ENCODE measurements at places on chromosomes 12 and 14.

DNA sequence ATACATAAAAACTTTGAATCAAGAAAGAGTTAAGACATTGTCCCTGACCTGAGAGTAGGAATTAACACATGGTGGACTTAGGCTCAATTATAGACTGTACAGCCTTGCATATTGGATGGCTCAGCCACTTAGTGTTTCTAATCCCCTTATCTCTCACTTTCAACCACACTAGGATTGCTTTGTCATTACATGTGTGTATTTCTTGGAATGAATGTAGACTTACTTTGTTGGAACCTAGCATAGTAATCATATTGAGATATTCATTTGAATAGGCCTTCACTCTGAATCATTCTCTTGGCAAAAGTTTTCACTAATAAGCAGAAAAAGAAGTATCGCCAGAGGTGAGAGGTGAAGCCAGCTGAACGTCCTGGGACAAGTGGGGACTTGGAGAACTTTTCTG lies 1973.9 kb upstream of the FLRT2 start:
- no peak for DNase-seq

DNA sequence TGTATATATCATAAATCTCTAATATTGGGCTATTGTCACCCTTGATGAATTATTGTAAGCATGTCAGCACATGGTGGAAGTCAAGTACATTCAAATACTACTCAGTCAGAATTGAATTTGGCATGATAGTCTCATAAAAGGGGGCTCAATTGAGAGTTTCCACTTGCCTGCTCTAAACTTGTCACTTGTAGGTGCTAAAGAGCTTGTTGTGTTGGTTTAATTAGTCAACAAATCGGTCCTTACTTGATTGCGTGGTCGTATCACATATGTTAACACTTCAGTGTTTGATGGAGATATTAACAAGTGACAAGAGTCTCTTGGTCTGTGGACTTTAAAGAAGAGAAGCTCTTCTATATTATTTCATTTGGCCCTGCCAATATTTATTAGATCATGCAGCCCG lies 81.1 kb downstream of the NKX2-1 start:
- DNase-seq = no peak

DNA sequence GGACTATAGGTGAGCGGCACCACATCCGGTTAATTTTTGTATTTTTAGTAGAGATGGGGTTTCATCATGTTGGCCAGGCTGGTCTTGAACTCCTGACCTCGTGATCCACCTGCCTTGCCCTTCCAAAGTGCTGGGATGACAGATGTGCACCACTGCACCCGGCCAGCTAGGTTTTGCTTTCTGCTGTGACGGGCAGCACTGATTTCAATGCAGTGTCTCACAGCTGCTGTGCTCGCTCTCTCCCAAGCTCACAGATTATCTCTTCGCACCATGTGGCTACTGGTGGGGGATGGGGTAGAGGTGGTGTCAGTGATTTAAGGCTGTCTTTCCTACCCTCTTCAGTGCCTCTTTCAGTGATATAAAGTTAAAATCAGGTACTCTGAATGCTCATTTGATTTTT lies 909.1 kb downstream of the TRHDE start:
- DNase-seq = no peak

DNA sequence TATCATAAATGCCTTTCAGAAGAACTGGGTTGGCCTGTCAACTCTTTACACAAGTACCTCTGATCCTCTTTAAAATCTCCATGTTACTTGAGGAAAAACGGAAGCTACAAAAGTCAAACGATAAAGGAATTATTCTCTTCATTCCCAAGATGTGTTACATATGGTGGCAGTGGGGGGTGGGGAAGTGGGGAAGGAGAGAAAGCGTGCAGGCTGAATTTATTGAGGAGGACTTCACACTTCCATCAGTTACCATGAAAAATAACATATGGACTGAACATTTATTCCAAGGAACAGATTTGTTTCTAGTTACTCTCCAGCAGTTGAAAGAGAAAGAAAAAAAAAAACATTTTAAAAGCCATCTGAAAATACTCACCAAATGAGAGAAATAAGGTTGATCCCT lies 474.4 kb upstream of the DCN start:
- no peak for DNase-seq

DNA sequence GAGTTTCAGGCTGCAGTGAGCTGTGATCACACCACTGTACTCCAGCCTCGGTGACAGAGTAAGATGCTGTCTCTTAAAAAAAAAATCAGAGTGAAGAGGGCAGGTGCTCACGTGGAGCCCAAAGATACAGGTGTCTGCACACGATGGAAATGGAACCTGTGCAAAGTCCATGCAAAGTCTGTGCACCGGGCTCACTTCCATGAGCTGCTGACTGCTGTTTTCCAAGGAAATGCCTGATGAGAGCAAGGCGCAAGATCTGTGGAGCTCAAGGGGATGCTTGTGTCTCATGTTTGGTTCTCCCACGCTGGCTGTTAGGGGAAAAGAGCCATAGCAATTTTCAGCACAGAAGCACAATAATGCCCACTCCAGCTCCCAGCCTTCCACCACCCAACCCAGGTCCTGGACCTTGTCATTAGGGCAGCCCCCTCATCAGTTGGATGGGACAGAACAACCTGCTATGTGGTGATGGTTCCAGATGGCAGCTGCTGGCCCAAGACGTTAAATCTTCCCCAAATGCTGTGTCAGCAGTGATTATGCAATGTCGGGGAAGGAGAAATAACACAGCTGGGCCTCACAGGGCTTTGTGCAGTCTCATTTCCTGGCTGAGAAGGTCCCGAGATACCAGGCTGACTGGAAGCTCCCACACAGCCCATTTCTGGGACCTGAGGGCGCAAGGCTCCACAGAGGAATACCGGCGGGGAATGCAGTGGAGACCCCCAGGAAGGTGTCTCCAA lies 27.9 kb upstream of the DICER1 start:
- peak; percentile 12 for DNase-seq

GRCh38 chr12:89875809-89876208 lies 167.2 kb upstream of the ATP2B1 start:
- DNase-seq = no peak

GRCh38 chr12:64407342-64408223 lies 3.4 kb downstream of the XPOT start:
- no peak for DNase-seq

- no peak for DNase-seq
Measured at GRCh38 chr12:130646716-130647370, 69.3 kb downstream of the RIMBP2 start.

DNA sequence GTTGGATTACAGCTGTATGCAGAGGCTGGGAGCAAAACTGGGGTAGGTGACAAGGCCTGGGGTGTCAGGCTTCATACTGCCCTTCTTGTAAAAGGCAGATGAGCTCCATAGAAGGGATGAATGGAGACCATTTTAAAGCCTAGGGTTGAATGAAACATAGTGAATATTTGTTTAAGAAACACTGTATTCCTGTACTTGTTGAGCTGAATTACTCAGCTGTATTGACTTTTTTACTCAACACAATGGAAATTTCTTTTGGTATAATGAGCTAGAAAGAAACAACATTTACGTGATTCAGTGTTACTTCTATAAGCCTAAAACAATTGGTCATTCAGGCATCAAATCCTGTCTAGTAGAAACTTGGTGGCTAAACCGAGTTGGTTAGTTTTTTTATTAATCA lies 14.1 kb downstream of the ATP6V0A2 start:
- DNase-seq = no peak

GRCh38 chr12:106091446-106091820 lies 47.3 kb downstream of the NUAK1 start:
- no peak for DNase-seq

DNA sequence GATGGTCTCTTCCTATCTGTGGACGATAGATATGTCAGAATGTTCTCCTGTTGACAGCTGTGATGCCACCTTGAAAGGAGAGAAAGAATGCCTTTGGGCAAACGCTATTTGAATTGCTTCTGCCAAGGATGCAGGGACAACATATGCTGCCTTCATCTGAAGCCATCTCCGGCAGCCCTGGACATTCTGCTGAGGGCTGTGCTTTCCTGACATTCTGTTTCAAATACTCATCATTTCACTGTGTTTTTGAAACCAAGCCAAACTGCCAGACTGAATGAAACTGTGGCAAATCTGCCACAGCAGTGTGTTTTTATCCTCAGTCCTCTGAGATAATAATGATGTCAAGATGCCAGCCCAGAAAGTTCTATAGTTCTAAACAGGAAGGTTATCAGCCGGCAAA lies 85.8 kb upstream of the BCAT1 start:
- no peak for DNase-seq

- DNase-seq = no peak
Measured at GRCh38 chr14:70744641-70745040, 64.7 kb downstream of the MAP3K9 start.

- DNase-seq = no peak
Measured at GRCh38 chr14:36755756-36756155, 94.1 kb downstream of the PAX9 start.

DNA sequence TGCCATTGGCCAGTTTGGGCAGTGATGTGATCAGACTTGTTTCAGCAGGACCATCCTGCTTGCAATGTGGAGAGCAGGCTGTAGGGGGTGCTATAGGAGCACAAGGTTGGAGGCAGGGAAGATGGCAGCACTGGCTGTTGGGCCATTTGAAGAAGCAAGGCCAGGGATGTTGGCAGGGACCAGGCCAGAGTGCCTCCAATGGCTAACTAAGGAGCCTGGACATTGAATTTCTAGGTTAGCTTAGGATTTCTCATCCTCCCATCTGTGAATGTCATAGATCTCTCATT lies 23.5 kb downstream of the FGF23 start:
- peak; percentile 41 for DNase-seq

- no peak for DNase-seq
Measured at GRCh38 chr12:51519755-51520154, 71.3 kb upstream of the SCN8A start.

DNA sequence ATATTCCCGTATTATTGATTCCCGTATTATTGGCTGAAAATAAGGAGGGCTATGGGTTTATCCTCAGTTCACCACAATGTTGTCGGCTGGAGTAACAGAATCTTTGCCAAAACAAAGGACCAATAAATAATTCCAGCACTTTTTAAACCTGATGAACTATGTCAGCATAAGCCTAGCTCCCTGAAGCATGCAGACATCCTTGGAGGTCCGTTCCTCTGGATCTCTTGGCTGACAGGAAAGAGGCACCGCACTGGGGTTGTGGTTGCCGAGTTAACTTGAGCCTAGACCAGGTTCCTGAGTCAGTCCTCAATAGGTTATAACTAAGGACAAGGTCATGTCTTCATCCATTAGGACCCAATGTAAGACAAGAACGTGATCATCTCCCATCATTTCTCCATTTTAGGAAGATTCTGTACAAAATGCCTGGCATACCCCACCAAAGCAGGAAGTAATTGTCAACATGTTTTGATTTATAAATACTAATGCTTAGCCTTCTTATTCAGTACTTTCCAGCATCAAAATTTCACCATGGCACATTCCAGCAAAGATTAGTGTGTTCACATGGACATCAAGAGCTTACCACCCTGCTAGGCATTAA lies 36.6 kb downstream of the NID2 start:
- no peak for DNase-seq

Data from CD4-positive, alpha-beta T cell treated with Interleukin-10 for 1 hour (primary cell).